ENCODE measurements at places on chromosomes 16 and 17.
A peak's percentile ranks its signal among the peaks of the same experiment; 100 is the strongest.

GRCh38 chr17:54867634-54868033 lies 33.0 kb upstream of the TOM1L1 start:
- no peak for DNase-seq

- DNase-seq, result no peak
Observed at GRCh38 chr17:253091-253846, 71.8 kb upstream of the DOC2B start.

- DNase-seq, result no peak
Observed at GRCh38 chr17:48392857-48393256, 37.2 kb downstream of the SKAP1 start.

DNA sequence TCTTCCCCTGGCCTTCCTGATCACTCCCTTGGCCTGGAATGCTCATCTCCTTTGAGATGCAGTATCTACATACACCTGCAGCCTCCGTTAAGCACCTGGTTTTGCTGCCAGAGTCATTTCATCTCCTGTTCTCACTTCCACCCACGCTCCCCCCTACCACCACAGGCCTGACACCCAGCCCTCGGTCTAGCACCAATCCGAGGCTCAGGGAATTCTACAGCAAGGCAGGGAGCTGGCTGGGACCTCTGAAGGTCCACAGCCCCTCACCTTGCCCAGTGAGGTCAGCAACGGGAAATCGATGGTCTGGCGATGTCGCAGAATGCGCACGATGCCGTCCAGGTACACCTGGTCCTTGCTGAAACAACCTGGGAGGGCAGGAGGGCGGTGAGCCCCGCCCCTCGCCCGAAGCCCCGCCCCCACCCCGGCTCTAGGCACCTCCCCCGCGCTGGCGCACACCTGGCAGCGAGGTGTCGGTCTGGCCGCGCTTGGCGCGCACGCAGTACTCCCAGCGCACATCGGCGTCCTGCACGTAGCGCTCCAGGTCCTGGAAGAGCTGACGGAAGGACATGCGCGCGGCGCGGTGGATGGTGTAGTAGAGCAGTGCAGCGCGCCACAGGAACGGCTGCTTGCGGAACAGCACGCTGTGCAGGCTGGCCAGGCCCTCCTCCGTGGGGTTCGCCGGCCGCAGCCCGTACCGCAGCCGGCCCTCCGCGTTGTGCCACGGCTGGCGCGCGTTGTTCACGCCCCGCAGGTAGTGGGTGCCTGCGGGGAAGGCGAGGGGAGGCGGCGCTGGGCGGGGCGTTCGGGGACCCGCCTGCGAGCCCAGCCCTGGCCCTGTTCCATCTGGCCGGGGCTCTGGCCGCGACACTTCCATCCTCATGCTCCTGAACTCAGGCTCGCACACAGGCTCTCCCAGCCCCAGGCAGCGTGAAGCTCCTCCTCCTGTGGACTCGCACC lies 5.7 kb downstream of the MATCAP1 start:
- peak; percentile 47 for DNase-seq

- peak; percentile 91 for DNase-seq
Observed at GRCh38 chr16:2009791-2010510, at the start of gene ZNF598. Gene ZNF598, minus strand, starts transcription at chr16:2009821.

GRCh38 chr17:8372422-8372821 lies 4.1 kb downstream of the KRABD2 start:
- no peak for DNase-seq

- DNase-seq, result no peak
Observed at GRCh38 chr16:81639931-81640680, 139.0 kb upstream of the PLCG2 start.

GRCh38 chr16:57123974-57124674 lies 31.7 kb downstream of the CPNE2 start:
- DNase-seq, result no peak

DNA sequence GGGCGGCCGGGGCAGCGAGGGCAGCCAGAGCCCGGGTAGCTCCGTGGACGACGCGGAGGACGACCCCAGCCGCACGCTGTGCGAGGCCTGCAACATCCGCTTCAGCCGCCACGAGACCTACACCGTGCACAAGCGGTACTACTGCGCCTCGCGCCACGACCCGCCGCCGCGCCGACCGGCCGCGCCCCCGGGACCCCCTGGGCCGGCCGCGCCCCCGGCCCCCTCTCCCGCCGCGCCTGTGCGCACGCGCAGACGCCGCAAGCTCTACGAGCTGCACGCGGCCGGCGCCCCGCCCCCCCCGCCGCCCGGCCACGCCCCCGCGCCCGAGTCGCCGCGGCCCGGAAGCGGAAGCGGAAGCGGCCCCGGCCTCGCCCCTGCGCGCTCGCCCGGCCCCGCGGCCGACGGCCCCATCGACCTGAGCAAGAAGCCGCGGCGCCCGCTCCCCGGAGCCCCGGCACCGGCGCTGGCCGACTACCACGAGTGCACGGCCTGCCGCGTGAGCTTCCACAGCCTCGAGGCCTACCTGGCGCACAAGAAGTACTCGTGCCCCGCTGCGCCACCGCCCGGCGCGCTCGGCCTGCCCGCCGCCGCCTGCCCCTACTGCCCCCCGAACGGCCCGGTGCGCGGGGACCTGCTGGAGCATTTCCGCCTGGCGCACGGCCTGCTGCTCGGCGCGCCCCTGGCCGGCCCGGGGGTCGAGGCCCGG lies 36.1 kb upstream of the ZC3H18 start:
- DNase-seq, result peak; percentile 80

DNA sequence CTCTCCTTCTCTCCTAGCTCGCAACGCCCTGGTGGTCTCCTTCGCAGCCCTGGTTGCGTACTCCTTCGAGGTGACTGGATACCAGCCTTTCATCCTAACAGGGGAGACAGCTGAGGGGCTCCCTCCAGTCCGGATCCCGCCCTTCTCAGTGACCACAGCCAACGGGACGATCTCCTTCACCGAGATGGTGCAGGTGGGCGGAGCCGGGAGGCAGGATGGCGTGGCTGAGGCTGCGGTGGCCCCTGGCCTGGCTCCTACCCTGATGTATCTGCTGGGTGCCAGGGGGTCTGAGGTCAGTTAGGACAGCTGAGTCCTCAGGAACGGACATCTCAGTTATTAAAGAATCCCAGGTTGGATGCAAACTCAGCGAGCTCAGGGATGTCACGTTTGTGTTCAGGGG lies 16.7 kb downstream of the SLC26A11 start:
- DNase-seq, result no peak

- peak; percentile 35 for DNase-seq
Observed at GRCh38 chr17:42118545-42118944, 2.6 kb downstream of the KAT2A start.

GRCh38 chr17:1908699-1909309 lies 79.0 kb downstream of the RPA1 start:
- DNase-seq, result peak; percentile 52

DNA sequence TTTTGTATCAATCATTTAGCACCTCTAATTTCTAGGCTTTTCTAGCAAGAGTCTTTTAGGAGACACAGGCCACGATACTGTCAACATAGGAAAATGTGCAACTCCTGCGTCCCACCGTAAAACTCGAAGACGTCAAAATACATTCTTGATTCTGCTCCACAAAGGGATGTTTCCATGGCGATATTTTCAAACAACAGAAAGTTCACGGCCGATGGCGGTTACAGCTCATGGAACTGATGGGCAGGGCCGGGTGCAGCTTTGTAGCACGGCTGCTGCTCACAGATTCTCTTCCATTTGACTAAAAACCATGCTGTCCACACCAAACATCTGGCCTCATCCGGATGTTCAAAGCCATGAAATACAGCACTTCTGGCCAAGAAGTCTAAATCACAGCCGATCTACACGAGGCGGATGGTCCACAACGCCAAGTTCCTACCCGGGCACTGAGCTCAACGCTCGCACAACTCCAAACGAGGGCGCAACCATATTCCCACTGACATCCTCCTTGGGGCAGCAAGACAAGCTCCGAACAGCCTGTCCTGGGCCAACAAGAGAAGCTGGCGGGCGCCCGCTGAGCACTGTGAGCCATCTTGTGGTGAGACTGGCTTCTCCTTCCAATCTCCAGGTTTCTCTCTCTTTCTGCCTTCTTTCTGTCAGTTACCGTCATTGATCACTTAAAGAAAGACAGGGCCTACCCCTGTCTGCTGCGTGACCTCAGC lies 79.8 kb downstream of the ZNF778 start:
- DNase-seq, result no peak

DNA sequence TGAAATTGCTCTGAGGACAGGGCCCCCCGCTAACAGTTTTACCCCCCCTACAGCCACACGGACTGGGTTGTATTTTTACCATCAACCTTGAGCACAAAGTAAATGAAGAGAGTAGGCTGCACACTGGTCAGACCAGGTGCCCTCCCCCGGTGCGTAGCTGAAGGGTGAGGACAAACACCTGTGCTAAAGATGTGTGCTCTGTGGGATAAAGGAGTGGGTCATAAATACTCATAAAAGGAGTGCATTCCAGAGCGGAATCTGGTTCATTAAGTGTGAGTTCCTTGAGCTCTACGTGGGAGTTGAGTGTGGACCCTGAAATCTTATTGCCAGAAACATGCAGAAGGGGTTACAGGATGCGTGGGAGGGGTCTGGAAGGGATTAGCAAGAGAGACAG lies 217.0 kb downstream of the CCDC182 start:
- no peak for DNase-seq

GRCh38 chr16:77246150-77246549 lies 46.9 kb downstream of the SYCE1L start:
- no peak for DNase-seq

DNA sequence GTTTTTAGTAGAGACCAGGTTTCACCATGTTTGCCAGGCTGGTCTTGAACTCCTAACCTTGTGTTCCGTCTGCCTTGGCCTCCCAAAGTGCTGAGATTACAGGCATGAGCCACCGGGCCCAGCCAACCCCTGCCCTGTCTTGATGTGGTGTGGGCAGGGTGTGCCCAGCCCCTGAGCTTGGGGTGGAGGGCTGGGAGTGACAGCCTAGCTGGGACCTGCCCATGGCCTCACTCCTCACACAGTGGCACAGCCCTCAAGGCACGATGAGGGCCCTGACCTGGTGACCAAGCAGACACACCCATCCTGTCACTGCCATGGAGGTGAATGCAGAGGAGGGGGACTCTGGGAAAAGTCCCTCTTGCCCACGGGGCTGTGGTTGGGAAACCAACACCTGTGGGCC lies 3.0 kb downstream of the IL32 start:
- DNase-seq, result no peak

- DNase-seq, result no peak
Observed at GRCh38 chr17:61305024-61305423, 94.6 kb upstream of the TBX2 start.

- DNase-seq, result peak; percentile 26
Observed at GRCh38 chr17:4877089-4877488, 22.2 kb upstream of the C17orf107 start.

- DNase-seq, result no peak
Observed at GRCh38 chr17:35713069-35713728, 18.2 kb upstream of the RASL10B start.

DNA sequence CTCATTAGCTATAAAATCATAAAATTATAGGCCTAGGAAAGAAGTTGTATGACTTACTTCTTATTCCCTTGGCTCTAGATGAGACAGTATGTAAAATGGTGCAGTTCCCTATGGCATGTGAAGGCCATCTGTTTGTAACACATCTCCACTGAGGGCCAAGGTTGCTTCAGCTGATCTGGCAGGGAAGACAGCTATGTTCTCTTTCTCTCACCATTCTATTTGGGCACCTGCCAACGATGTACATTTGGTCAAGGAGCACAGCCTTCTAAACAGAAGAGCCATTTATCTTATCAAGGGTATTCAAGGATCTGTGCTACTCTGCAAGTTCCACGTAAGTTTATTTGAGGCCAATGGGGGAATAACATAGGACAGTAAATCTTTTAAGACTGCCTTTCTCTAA lies 129.8 kb upstream of the TOM1L1 start:
- no peak for DNase-seq

DNA sequence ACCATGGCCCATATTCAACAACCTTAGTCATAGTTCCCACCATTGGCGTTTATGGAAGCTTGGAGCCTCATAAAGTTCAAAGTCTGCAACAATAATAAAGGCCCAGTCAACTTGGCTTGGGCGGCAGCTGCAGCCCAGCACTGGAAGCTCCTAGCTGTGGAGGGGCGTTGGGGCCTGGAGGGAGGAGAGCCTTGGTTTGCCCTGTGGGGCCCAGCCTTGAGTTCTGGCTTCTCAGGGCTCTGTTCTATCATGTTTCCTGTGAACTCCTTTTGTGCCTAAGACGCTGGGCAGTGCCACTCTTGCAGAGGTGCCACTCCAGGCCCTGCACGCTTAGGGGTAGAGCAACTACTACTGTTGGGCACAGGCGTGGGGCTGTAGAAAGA lies 927 bp upstream of the ENGASE start:
- DNase-seq, result no peak

DNA sequence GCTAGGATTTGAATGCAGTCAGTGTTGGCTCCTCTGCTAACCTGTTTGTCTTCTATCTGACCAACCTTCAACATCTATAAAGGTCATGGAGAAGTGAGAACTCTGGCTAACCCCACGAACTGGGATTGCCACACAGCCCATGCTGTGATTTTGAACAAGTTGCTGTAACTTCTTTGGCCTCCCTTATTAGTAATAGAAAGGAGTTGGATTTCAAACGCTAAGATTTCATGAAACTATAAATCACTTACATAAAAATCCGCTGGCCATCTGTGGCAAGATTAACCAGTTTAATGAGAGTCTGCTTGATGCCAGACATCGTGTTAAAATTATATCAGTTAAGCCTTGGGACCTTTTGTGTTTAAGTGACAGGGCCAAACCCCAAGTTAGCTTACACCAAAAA lies 53.4 kb downstream of the HSD17B2 start:
- DNase-seq, result no peak

GRCh38 chr16:50183316-50183715 lies 30.2 kb downstream of the TENT4B start:
- no peak for DNase-seq

- DNase-seq, result peak; percentile 92
Observed at GRCh38 chr16:31265329-31266245, 5.8 kb downstream of the ITGAM start.

DNA sequence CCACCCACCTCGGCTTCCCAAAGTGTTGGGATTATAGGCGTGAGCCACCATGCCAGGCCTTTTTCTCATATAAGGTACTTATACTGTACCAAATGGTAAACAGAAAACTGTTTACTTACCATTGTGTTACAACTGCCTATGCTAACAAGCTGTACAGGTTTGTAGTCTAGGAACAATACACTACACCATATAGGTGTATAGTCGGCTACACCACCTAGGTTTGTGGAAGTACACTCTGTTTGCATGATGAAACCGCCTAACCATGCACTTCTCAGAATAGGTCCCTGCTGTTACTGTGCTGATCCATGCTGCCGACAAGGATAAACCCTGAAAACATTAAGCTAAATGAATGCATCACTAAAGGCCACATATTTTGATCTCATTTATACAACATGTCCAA lies 18.9 kb downstream of the DNAJA2 start:
- no peak for DNase-seq

GRCh38 chr16:720990-721764 lies at the start of gene ANTKMT:
Gene ANTKMT, plus strand, starts transcription at chr16:721146. Its CDS starts 129 bp downstream, at chr16:721275.
- DNase-seq, result peak; percentile 70

GRCh38 chr16:86575754-86576557 lies 2.4 kb upstream of the FOXL1 start:
- peak; percentile 42 for DNase-seq

- no peak for DNase-seq
Observed at GRCh38 chr16:89633064-89633631, 19.7 kb downstream of the DPEP1 start.

DNA sequence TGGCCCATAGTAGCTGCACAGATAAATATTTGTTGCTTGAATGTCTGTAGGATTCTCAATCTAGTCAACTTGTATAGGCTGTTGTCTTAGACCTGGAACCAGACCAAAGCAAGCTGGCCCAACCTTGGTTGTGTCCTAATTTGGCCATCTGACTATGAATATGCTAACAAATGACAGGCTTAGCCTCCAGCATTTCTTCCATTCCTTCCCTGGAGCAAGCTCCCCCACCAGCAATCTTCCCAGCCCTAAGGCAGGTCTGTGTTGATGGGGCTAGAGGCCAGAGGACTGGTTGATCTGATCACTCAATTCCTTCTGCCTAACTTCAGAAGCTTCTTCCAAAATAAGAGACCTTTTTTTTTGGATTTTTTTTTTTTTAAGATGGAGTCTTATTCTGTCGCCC lies 9.4 kb upstream of the PHOSPHO1 start:
- no peak for DNase-seq
